Activated CD8-positive, alpha-beta memory T cell treated with anti-CD3 and anti-CD28 coated beads for 4 hours (primary cell): ENCODE measurements at places on chromosomes 7 and 10.

GRCh38 chr10:48937796-48938195, 1.8 kb downstream of the LRRC18 start:
- DNase-seq: no peak

DNA sequence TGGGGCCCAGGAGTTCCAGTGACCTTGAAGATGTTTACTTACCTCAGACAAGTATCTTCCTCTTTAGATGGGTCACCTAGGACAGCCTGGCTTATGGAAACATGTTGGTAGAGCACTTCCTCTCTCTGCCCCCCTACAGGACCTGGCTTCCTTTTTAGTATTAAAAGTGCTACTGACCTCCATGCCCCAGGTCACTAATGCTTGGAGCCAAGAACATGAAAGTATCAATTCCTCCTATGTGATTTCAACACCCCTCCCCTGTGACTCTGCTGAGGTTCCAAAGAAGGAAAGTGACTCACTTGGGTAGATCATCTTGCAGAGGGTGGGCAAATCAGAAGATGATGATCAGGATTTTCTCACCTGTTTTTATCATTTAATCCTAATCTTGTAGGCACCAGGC, 125.3 kb upstream of the CCDC6 start:
- DNase-seq: no peak

GRCh38 chr7:81691199-81691821, 78.5 kb downstream of the HGF start:
- no peak for DNase-seq

DNA sequence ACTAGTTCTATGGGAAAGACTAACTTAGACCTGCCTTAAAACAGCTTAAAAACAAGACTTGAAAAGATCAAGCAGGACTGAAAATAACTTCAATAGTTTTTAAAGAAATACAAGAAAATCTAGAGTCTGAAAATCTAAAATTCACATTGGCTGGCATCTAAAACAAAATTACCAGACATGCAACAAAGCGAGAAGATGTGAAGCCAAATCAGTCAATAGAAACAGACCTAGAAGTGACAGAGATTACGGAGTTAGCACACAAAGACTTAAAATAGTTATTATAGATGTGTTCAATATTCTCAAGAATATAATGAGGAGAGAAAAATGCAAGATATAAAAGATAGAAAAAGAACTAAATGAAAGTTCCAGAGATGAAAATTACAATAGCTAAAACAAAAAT, 78.3 kb upstream of the DIP2C start:
- DNase-seq: no peak

DNA sequence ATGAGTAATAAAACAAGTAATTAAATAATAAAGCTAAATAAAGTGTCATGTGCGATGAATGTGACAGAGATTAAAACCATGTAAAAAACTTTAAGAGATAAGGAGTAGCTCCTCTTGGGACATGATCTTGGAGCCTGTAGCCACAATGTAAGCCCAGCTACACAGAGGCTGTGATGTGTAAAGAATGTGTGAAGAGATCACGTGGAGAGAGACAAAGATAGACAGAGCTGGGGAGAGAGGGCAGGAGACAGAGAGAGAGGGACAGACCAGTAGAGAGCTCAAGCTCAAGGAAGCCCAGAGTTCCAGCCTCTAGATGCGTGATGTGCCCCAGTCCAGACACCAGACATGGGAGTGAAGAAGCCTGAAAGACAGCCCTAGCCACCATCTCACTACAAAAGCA, 644.1 kb downstream of the TNS3 start:
- DNase-seq: no peak

- DNase-seq: no peak
Observed at GRCh38 chr10:84540022-84540616, 211.7 kb downstream of the CCSER2 start.

GRCh38 chr7:156578578-156578940, 62.0 kb upstream of the RNF32 start:
- DNase-seq: no peak

DNA sequence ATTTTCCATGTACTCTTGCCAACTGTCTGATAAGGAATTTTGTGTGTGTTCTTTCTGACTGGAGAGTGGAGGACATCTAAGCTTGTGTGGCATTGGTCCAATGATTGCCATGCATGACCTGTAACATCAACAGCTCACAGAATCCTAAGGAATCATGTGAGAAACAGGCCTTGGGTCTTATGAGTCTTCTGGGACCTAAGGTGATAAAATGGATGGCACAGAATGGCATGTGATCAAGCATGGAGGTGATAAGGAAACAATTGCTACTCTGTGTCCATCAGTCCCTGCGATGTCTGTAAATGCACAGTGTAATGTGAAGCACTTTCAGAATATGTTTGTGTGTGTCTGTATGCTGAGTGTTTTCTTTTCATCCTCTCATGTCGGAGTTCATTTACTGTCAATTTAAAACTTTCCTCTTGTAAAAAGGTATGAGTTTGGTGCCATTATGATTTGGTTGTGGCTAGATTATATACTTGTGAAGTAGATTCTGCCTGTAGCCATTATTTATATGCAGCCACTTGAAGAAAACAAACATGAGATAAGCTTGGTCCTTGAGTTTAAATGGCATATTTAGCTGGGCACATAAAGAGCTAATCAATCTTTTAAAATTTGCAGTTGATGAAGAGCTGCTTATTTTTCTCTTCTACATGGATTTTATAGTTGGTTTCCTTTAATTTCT, 127.5 kb downstream of the VPS50 start:
- no peak for DNase-seq

DNA sequence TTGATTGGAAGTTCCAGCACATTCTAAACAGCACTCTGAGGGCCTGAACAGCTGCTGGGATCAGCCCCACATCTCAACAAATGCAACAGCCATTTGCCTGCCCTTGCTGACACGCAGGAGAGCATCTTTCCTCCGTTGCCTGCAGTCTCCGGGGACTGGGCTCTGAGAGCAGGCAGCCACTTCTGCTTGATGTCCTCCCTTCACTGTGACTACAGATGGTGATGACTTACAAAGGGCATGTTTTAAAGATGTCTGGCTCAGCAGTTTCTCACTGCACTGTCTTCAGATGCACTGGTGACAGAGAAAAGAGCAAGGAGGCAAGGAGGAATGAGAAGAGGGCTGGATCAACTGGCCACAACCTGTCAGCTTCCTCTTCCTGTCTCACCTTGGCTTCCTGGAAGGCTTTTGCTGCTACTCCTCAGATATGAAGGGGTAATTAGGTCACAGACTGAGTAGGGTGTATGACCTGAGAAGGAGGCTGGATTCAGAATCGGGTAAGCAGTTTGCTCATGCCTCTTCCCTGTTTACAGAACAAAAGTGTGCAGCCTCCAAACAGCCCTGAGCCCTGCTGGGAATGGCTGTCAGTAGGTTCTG, 143.5 kb upstream of the GHITM start:
- DNase-seq: no peak

- DNase-seq: no peak
Observed at GRCh38 chr10:132301371-132302330, 6.1 kb downstream of the STK32C start.

GRCh38 chr10:102492983-102493382, 9.5 kb downstream of the ACTR1A start:
- DNase-seq: no peak

DNA sequence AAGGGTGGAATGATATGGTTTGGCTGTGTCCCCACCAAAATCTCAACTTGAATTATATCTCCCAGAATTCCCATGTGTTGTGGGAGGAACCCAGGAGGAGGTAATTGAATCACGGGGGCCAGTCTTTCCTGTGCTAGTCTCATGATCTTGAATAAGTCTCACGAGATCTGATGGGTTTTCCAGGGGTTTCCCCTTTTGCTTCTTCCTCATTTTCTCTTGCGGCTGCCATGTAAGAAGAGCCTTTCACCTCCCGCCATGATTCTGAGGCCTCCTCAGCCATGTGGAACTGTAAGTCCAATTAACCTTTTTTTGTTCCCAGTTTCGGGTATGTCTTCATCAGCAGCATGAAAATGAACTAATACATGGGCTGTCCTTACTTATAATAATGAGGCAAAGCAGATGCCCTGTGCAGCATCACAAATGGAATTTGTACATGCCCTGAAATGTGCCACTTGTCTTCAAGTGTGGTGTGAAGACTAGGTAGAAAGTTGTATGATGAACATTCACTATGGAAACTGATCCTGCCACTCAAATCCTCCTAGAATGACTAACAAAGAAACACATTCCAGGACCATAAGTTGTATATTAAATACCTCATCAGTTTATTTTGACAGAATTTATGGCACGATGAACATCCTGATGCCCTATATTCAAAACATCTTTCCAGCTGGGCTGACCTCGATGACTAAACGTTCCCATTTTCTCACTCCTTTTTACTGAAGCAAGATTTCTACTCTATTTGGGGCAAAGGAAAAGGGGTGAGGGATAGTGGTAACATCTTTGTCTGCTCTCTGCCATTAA, 122.8 kb upstream of the CTTNBP2 start:
- DNase-seq: no peak

DNA sequence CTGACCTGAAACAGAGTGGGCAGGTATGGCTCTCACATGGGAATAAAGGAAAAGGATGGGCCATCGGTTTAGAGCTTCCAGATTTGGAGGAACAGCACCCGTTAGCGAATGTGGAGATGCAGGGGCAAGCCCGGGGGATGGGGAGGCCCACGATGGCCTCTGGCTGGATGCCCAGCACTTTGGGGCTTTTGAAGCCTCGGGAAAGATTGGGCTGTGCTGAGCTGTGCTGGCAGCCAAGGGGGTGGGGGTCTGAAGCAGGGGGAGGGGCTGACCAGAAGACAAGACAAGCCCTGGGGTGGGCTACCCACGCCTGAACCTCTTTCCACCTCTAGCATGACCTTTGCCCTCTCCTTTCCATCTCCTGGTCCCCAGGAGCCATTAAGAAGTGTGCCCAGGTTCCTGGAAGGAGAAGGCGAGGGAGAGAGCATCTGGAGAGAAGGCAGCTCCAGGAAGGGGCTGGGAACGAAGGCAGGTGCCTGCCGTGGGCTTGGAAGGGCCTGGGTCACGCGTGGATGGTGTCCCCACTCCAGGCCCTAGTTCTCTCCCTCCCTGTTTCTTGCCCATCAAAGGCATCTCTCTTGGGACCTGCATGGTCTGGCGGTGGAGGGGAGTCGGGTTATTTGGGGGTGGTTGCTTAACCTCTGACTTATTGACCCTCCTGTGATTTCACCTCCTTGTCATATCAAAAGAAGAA, 39.7 kb downstream of the JAKMIP3 start:
- no peak for DNase-seq

GRCh38 chr10:116985611-116986010, 19.4 kb downstream of the SHTN1 start:
- no peak for DNase-seq

DNA sequence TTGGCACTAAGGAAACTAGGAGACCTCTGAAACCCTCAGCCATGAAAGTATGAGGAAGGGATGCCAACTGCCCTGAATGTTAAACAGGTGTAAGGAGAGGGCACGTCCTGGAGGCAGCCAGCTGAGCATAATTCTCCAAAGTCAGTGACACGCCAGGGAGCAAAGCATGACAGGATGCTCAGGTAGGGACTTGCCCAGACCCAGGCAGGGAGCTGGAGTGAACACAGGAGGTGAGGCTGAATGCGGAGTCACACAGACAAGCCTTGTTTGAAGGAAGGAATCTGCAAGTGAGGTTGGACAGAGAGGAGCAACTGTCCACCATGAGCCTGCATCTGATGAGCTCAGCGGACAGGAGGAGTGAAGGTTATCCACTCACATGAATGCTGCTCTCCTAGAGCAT, 41.5 kb downstream of the KLRG2 start:
- no peak for DNase-seq

DNA sequence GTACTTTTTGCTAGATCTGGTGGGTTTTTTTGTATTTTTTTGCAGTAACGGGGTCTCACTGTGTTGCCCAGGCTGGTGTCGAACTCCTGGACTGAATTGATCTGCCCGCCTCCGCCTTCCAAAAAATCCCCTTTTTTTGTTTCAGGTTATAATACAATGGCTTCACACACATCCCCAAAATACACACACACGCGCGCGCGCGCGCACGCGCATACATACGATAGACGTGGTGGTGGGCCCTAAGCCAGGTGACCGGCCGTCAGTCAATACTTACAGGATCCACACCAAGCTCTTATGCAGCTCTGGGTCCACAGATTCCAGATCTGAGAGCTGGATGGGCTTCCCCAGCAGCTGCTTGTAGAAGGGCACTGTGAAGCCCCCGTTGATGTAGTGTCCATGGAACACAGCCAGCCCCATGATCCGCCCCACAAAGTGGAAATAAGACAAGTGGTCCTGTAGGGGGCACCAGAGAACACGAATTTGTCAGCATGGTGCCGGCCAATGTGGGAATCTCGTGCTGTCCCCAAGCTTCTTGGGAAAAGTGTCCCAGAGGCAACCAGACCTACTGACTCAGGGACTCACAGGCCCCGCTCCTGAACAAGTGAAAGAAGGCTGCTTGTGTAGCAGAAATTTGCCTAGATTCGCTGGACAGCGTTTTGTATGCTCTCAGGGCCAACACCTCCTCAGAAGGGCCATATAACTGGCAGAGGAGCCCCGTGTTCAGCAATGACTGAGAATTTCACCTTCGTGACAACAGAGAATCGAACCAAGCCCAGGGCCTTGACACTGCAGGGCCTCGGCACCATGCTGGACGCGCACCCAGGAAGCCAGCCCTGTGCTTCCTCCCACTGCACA, 103.6 kb downstream of the SMURF1 start:
- peak; percentile 19 for DNase-seq

DNA sequence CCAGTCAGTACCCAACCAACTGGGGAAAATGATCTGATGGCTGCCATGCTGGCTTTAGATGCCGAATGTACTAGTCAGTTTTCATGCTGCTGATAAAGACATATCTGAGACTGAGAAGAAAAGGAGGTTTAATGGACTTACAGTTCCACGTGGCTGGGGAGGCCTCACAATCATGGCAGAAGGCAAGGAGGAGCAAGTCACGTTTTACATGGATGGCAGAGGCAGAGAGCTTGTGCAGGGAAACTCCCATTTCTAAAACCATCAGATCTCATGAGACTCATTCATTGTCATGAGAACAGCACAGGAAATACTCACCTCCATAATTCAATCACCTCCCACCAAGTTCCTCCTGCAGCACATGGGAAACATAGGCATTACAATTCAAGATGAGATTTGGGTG, 508.9 kb upstream of the NRP1 start:
- DNase-seq: no peak

- no peak for DNase-seq
Observed at GRCh38 chr10:28542728-28543127, 9.8 kb downstream of the WAC start.

DNA sequence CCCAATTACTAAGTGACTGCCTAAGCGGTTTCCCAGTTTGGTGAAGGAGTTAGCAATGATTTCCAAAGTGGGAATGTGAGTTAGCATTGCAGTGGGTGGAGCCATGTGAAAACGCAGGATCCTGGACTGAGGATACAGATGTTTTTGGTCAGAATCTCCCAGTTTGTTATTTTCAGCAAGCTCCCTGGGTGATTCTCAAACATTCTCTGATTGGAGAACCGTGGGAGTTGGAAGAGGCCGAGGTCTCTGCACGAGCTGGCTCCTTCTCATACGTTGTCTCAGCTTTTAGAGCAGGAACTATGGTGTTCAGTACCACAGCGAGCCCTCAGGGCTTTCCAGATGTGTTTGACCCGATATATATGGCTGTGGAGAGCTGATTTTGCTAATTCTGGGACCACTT, 396.5 kb upstream of the NPVF start:
- DNase-seq: no peak
